ENCODE measurements at places on chromosomes 2 and 18.

GRCh38 chr18:615773-616172, 19.0 kb downstream of the CLUL1 start:
- DNase-seq = no peak

GRCh38 chr18:2978661-2979106, 34.3 kb downstream of the LPIN2 start:
- no peak for DNase-seq

DNA sequence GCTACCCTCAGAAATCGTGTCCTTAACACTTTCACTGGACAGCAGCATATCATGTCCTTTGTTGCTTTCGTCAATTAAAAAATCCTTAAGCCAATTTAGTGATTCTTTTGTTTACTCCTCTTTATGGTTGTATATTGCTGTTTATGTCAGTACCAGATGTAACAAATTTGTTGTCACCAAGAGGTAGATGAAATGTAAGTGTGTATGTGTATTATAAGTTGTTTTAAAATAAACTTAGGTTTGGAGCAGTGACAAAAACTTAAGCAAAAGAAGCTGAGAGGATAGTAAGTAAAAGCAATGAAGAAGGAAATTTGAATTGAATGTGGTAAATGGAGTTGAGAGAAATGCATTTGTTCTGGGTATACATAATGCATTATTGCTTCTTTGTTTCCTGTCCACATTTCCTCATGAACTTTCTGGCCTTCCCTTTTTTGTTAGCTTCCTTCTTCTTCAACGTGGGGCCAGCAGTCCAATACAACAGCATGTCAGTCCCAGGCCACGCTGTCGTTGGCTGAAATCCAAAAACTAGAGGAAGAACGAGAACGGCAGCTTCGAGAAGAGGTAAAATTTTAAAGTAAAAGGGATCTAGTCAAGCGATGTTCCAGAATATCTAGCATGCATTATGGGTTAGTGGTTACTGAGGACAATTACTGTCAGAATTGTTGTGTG, 30.5 kb upstream of the SNORC start:
- DNase-seq = no peak

DNA sequence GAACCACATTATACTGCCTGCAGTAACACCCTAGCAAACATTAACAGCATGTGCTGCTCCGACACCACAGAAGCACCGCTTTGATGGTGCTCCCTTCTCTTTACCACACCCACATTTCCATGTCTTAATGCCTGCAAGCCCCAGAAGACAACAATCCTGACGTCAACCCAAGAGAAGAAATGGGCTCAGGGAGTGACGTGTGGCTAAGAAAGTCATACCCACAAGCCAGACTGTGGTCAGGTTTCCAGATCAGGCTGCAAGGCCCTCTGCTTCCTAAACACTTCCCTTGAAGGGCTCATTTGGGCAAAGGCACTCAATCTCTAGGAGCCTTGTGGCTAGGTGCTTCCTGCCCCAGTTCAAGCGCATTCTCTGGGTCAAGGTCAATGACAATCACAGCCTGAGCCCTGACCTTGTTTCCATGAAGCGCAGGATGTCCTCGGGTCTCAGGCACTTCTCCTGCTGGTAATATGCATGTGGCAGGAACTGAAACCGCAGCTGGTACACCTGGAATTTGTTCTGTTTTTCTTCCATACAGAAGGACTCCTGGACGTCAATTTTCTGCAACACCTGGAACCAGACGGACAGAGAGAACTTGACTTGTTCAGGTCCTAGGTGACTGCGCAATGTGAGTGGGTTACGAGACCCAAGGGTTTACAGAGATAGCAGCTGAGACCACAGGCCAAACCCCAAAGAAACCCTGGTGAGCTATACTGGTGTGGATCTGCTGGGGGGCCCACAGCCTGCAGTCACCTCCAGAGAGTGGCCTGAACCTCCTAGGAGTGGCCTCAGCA, 67.2 kb downstream of the POLR1A start:
- peak; percentile 47 for DNase-seq

GRCh38 chr2:104584393-104584792, 269.5 kb upstream of the POU3F3 start:
- no peak for DNase-seq

GRCh38 chr2:180890781-180891180, 89.6 kb upstream of the UBE2E3 start:
- DNase-seq = no peak

- no peak for DNase-seq
These were observed 3.1 kb upstream of the HES6 start for GRCh38 chr2:238242731-238243495.

DNA sequence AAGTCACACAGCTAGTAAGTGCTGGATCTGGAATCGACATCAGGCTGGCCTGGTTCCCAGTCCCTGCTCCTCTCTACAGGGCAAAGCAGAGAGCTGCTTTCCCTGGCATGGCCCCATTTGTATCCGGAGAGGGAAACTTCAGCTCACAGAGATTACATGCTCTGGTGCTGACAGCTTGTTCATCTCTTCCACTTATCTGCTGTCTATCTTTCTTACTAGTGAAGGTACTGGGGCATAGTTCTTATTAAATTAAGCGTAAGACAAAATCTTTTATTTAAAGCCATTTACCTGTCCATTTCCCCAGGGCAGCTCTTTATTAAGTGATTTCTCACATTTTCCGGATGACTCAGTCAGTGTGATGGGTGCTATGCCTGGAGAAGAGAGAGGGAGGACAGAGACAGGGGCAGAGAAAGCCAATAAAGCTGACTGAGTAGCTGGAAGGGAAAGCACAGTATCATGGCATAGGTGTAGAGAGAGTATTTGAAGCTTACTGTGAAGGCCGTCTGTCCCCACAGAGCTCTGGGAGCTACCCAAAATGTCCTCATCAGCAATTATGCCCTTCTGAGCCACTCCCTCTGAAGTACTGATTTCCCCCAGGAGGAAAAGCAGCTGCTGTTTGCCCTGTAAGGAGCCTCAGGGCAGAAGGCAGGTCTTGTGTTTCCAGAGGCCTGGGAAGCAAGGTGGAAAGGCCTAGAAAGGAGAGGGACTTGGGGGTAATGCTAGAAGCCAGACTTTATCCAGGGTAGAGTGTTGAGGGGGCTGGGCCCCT, 44.1 kb upstream of the EPAS1 start:
- DNase-seq = no peak
